ENCODE measurements at places on chromosomes 13 and 19. TPM values are rescaled to one million over a fixed set of nuclear protein-coding genes. Genes with fewer than 3 reads are reported as not detected.
A peak's percentile ranks its signal among the peaks of the same experiment; 100 is the strongest.

The KISS1R gene
- polyA plus RNA-seq, result not detected

DNA sequence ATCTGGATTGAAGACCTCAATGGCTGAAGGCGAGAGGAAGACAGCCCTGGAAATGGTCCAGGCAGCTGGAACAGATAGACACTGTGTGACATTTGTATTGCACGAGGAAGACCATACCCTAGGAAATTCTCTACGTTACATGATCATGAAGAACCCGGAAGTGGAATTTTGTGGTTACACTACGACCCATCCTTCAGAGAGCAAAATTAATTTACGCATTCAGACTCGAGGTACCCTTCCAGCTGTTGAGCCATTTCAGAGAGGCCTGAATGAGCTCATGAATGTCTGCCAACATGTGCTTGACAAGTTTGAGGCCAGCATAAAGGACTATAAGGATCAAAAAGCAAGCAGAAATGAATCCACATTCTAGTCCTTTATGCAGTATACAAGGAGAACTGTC, 1.2 kb downstream of the POLR1D start:
- DNase-seq, result no peak

The KCNJ14 gene
- polyA plus RNA-seq, result 0.20 TPM

The LRFN3 gene
- 1.1 TPM for polyA plus RNA-seq

GRCh38 chr19:344625-345319, at the start of gene MIER2:
MIER2 (minus strand) TSS chr19:344796; CDS start chr19:344782, 14 bp downstream.
- DNase-seq, result peak; percentile 16

The GPC6 gene
- polyA plus RNA-seq, result 41.1 TPM

DNA sequence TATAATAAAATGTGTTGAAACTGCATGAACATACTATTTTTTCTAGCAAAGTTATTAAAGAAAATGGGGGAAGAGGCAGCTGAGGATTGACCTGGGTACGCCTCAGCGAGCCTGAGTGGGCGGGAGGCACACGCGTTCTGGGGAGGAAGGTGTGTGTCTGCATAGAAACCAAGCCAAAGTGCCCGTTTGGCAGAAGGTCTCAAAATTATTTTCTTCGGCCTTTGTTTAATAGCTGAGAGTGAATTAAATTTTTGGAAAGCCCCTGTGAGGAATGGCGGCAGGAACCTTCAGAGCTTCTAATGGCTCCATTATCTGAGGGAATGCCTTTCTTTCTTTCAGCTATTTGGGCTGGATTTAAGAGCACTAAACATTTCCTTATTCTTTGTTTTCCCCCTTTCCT, 5.2 kb downstream of the ZIC2 start:
- DNase-seq, result no peak

GRCh38 chr19:4077007-4077374, 10.3 kb upstream of the ZBTB7A start:
- DNase-seq, result no peak

The CILP2 gene
- polyA plus RNA-seq, result 0.25 TPM

GRCh38 chr13:54614726-54615125, 1586.1 kb downstream of the OLFM4 start:
- no peak for DNase-seq

The TICAM1 gene
- polyA plus RNA-seq, result 1.0 TPM

The POGLUT2 gene
- 17.8 TPM for polyA plus RNA-seq

The CASP14 gene
- polyA plus RNA-seq, result not detected

- DNase-seq, result no peak
Observed at GRCh38 chr13:36341718-36342117, 4.5 kb downstream of the SPART start.

GRCh38 chr13:32811297-32811800, 204.9 kb upstream of the KL start:
- DNase-seq, result no peak

GRCh38 chr19:50427997-50428425, 4.7 kb upstream of the MYBPC2 start:
- peak; percentile 11 for DNase-seq

The MISP3 gene
- polyA plus RNA-seq, result 0.56 TPM

GRCh38 chr13:51006067-51006845, 96.7 kb downstream of the RNASEH2B start:
- DNase-seq, result no peak

GRCh38 chr19:17679526-17680229, 8.5 kb downstream of the UNC13A start:
- DNase-seq, result no peak

The C19orf38 gene
- polyA plus RNA-seq, result 0.67 TPM

- no peak for DNase-seq
Observed at GRCh38 chr19:1921825-1922224, 16.6 kb downstream of the ADAT3 start.

DNA sequence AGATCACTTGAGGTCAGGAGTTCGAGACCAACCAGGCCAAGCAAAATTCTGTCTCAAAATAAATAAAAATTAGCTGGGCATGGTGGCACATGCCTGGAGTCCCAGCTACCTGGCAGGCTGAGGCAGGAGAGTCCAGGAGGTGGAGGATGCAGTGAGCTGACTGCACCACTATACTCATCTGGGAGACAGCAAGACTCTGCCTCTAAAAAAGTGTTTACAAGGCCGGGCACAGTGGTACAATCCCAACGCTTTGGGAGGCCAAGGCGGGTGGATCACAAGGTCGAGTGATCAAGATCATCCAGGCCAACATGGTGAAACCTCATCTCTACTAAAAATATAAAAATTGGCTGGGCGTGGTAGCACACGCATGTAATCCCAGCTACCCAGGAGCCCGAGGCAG, 4.2 kb upstream of the DAPK3 start:
- no peak for DNase-seq

DNA sequence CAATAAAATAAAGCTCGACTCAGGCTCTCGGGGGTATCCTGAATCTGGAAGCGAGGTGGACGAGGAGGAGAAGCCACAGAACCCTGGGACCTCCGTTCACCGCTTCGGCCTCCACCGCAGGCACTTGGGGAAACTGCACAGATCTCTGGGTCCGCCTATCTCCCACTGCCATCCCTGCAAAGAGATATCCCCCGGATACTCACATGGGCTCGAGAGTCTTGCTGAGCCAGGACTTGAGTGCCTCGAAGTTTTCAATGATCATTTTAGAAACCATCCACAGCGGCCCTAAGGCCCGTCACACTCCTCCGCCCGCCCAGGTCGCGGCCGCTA, 589 bp downstream of the RBM26 start:
- DNase-seq, result no peak

The SHISA2 gene
- polyA plus RNA-seq, result not detected

The CYP2F1 gene
- polyA plus RNA-seq, result not detected

DNA sequence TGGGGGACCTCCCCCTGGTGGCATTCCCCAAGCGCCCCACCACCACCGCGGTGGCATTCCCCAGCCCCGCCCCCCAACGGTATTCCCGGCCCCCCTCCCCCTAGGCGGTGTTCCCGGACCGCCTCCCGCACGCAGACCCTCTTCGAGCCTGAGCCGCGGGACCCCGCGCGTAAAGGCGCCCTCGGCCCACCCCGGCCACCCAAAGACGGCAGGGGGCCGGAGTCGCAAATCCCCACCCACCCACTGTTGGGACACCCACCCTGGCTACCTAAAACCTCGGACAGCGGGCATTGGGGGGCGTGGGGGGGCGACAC, 22.4 kb downstream of the OLFM2 start:
- no peak for DNase-seq

DNA sequence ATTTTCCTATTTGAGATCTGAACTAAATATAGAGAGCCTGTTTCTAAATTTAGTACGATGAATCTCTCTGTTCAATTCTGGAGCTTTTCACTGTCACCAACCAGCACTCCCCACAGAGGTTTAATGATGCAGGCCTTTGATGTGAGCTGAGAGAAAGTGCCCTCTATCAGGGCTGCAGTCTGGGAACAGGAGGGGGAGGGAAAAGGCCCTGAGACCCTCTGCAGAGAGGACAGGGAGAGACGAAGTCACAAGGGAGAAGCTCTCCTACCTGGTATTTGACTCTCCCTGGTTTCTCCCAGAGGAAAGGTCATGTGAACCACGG, 206.8 kb upstream of the SOX1 start:
- no peak for DNase-seq

DNA sequence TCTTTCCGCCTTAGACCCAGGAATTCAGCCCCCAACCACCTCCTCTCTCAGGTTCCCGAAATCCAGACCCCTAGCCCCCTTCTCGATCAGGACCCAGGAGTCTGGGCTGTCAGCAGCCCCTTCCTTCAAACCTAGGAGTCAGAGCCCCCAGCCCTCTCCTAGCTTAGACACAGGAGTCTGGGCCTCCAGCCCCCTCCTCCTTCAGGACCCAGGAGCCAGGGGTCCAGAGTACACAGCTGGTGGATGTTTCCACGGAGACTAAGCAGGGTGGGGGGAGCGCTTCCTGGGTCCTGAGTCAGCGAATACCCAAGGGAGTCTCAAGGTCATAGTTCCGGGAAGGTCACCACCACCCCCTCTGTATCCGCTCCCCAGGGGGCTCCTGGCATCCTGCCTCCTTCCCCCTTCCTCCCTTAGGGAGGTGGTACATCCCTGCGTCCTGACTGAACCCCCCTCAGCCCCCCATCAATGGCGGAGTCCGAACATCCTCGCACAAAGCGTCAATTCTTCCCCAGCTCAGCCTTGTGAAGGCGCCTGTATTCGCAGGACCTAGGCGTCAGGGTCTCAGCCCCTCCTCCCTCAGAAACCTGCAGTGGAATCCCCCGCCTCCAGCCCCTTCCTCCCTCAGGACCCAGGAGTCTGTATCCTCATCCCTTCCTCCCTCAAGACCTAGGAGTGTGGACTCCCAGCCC, 4.6 kb downstream of the CADM4 start:
- no peak for DNase-seq

The PCDH9 gene
- 3.3 TPM for polyA plus RNA-seq

DNA sequence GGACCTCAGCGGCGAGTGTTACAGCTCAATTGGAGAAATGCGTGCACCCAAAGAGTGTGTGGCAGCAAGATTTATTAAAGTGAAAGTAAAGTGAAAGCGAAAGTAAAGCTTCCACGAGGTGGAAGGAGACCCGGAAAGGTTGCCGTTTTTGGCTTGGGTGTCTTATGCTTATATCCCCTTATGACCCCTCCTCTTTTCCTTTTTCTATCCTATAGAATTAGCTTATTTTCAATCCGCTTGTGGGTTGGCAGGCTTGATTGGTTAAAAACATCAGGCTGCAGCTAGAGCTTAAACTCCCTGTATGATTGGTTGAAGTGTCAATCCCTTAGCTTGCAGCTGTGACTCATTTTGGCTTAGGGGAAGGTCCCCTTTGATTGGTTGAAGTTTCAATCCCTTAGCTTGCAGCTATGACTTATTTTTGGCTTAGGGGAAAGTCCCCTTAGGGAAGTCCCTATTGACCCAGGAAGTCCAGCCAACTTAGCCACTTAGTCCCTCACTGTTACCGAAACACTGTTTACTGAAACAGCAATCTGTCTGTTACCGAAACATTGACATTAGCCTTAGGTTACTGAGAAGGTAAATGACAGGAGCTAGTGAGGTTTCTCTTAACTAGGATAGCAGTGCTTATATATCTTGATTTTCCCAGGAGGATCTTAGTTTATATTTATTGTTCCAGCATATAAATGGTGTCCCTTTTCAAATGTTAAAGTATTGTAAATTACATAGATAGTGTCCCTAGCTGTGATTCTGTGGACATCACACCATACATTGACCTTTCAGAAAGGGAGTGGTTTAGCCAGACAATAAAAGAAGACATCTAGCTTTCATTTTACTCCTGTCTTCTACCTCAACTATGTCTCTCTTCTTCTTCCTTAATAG, 575.8 kb downstream of the DACH1 start:
- DNase-seq, result no peak
